AG08395 (cell line): ENCODE measurements at places on chromosomes 2 and 18.
A peak's percentile ranks its signal among the peaks of the same experiment; 100 is the strongest.

- DNase-seq: no peak
These were observed 83.1 kb downstream of the ADAM23 start for GRCh38 chr2:206526416-206526815.

DNA sequence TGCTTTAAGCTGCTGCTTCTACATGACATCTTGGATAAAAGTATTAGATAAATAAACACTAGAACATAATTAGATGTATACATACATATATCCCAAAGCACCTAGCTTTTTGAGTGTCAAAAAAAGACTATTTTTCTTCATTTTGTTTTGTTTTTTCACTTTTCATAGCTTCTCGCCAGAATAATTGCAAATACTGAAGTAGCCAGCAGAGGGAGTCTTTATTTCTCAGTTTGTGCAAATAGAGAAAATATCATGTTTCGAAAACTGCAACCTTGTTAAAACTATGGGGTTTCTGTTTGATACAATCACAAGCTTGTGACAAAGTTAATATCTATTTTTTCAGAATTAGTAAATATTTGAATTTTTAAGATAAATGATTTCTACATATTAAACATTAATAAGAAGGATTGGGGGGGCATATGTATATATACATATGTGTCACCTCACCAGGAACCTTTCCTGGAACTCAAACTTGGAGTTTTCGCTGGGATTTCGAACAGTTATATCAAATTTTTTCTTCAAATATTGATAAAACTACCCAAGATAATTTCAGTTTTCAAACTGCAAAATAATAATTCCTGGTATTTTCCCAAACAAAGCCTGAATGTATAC lies 61.0 kb downstream of the GRB14 start:
- DNase-seq: peak; percentile 42

GRCh38 chr2:217864963-217865772 lies 137.6 kb downstream of the TNS1 start:
- no peak for DNase-seq

- DNase-seq: no peak
These were observed 73.9 kb downstream of the TGOLN2 start for GRCh38 chr2:85253890-85254289.

GRCh38 chr2:127570282-127571250 lies 35.1 kb downstream of the MYO7B start:
- DNase-seq: peak; percentile 39

GRCh38 chr18:34780856-34781255 lies 70.8 kb downstream of the DTNA start:
- DNase-seq: no peak

GRCh38 chr18:58161659-58162058 lies 117.6 kb downstream of the NEDD4L start:
- no peak for DNase-seq

DNA sequence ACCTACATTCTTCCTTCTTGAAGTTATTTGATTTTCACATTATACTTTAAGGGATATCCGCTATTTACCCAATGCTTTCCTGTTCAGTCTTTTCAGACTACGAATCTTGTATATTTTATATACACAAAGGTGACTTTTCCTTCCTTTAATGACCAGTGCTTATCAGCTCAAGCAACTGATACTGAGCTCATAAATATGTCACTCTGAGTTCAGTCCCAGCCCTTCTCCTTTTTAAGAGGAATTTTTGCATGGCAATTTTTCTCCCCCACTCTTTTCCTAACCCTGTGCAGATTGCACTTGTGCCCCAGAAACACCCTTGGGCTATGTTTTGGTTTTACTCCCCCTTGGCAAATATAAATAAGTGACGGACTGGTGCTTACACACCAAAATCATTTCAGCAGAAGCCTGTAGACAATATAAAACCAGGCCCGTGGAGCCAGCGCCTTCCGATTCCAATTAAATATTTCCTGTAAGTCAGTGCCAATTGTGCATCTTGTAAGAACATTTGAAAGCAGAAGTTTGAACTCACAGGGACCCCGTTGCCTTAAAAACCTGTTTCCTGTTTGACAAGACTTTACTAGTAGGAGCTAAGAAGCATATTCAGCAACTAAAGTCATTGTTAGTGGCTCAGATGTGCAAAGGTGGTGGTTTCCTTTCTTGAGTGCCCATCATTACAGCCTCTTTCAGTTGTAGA lies 66.3 kb upstream of the GATA6 start:
- no peak for DNase-seq

DNA sequence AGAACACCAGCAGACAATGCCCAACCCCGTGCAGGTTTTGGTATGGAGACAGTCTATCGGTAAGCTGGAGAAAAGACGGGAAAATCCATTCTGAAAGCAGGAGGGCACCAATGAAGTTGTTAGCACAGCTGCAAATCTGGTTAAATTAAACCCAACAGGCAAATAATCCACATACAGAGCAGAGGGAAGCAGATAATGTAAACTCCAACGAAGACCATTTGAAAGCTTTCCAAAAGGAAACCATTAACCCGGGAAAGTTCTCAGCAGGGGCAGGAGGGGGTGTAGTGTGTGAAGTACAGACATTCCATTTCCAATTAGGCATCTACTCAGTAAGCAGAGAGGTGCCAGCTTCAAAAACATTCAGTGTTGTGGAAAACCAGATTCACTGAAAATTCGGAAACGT lies 10.3 kb downstream of the EDAR start:
- DNase-seq: no peak
